Effector CD8-positive, alpha-beta T cell (primary cell): ENCODE measurements at places on chromosomes 1 and 21.

GRCh38 chr1:28045777-28046176 is 42.6 kb downstream of the EYA3 start:
- DNase-seq, result no peak

DNA sequence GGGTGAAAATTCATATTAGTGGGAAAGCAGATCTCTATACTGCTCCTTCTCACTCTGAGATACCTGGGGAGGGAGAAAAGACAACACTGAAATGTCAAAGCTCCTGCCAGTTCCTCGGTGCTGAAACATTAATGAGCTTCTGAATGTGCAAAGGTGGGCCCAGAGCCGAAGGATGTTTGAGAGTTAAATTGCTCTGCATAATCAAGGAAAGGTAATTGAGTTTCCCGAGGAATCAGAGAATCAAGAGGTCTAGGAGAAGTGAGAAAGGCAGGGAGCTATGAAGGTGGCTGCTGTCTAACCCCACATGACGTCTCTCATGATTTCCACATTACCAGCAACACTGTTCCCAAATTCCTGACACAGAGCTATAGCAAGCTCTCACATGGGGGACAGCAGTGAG is 346.7 kb downstream of the SMYD3 start:
- no peak for DNase-seq

DNA sequence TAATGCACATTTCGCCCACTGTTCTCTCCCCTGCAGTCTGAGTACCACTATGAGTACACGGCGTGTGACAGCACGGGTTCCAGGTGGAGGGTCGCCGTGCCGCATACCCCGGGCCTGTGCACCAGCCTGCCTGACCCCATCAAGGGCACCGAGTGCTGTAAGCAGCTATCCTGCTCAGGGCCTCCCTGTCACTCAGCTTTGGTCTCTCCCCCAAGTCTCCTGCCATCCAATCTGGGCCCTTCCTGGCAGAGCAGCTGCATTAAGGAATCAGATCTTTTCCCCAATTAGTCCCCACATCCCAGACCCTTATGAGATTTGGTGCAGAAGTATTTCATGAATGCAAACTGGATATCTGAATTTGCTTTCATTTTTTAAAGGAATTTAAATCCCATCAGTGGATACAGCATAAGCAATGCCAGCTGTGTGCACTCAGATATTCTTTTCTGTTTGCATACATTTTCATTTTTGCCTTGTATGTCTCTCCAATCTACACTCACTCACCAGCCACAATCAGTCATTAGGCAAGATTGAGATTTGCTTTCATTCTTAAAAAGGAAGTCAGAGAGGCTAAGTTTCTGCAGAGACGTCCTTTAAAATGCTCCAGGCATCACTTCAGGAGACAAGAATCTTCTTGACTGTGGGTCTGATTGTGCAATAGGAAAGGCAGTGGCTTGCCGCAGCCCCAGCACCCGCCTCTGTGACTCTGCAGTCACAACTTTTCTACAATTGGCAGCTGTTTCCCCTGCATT is 48.1 kb downstream of the ELAPOR1 start:
- DNase-seq, result no peak

GRCh38 chr1:246182149-246182851 is 324.8 kb downstream of the SMYD3 start:
- DNase-seq, result no peak

DNA sequence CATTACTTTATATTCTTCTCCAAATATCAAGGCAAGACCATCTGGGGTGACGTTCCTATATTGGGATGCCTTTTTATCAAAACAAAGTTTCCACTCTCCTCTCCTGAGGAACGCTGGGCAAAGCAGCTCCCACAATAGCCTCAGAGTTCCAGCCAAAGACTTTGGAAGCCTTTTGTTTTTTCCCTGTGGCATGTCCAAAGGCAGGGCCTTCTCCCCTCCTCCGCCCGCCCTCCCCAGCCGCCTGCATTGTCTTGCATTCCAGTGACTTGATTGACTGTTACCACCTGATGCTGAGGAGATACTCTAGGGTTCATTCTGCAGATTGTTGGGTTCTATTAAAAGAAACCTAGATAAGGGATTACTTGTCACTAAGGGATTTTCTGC is 43.5 kb downstream of the PROX1 start:
- no peak for DNase-seq

GRCh38 chr1:212207822-212208520 is 77.2 kb upstream of the PPP2R5A start:
- no peak for DNase-seq

DNA sequence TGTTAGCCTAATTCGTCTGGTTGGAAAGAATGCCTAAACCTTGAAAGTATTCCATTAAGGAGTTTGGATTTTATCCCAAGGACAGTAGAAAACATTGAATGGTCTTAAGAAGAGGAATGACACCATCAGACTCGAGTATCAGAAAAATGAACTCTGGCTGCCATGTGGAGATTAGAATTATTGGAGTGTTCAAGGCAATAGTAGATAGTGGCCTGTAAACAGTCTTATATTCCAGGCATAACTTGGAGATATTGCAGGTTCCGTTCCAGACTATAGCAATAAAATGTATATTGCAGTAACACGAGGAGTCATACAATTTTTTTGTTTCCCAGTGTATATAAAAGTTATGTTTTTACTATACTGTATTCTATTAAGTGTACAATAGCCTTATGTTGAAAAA is 130.9 kb downstream of the GDAP2 start:
- no peak for DNase-seq

DNA sequence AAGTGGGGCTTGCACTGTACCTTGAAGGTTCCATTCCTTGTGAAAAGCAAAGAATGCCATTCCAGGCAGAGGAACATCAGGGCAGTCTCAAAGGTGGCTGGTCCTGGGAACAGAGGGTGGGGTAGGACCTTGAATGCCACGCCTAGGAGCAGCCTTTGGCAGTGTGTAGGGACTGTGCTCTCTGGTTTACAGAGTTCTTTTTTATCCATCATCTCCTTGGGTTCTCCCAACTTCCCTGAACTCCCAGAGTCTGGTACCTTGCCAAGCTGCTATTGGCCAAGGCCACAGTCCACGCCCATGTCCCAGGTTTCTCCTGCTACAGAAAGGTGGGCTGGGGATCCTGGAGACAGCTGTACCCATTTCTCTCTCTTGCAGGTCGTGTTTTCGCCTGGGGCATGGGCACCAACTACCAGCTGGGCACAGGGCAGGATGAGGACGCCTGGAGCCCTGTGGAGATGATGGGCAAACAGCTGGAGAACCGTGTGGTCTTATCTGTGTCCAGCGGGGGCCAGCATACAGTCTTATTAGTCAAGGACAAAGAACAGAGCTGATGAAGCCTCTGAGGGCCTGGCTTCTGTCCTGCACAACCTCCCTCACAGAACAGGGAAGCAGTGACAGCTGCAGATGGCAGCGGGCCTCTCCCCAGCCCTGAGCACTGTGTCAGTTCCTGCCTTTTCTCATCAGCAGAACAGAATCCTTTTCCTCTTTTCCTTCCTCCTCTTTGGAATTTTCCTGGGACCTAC is 15.3 kb upstream of the TRNAU1AP start:
- no peak for DNase-seq

DNA sequence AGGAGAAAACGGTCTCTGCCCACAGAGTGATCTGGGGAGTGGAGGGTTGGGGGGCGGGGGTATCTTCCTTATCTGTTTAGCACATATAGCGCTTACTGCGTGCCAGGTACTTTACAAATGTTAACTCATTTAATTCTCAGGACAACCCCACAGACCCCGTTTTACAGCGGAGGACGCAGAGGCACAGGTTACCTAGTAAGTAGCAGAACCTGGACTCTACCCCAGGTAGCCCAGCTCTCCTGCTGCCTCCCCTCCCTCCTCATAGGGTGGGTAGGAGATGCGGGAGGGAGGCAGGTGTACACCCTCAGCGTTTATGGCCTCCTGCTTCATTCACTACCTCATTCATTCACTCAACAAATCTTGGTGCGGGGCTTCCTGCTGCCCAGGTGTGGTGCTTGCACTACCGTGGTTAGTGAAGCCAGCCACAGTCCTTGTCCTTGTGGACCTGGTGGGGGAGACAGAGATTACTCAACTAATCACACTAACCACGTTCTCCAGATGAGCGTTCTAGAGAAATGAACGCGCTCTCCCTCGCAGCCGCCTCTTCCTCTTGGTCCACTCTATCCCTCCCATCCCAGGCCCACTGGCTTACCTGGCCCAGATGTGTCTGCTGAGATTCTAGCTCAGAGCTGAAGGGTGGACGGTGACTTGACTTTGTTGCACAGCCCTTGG is 102.0 kb downstream of the IER5 start:
- no peak for DNase-seq

- no peak for DNase-seq
These were observed 389.7 kb downstream of the NTNG1 start for GRCh38 chr1:107530543-107530942.

DNA sequence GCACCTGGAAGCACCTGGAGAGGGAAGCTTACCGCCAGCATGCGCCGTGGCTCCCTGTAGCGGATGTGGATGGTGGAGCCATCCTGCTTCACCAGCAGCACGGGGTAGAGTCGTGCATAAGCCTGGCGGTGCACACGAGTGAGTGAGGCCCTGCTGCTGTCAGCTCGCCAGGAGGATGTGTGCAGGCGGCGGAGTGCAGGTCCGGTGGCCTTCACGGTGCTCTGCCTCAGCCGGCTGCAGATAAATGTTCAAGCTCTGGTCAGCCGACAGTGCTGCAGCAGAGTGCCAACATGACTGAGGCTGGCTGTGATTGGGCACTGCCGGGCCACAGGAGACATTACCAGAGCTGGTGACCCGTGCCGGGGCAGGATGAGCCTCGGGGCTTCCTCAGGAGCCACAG is 1.5 kb downstream of the MRPL55 start:
- no peak for DNase-seq

GRCh38 chr1:64766429-64766828 is 21.6 kb downstream of the RAVER2 start:
- DNase-seq, result no peak

DNA sequence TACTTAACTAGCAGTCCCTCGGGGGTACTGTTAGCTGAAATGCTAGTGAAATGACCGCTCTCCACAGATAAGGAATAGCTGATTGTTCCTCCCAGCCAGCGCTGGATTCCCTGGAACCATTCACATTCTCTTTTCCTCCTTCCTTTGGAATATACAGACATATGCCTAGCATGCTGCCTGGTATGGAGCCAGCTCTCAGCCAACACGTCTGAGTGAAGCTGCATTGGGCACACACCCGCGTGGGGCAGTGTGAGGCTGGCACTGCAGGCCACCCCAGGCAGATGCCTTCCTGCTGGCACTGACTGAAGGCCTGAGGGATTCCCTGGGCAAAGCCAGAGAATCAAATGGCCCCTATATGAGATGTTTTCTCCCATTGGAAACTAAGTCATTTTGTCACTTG is 66.7 kb downstream of the TLR5 start:
- DNase-seq, result no peak

DNA sequence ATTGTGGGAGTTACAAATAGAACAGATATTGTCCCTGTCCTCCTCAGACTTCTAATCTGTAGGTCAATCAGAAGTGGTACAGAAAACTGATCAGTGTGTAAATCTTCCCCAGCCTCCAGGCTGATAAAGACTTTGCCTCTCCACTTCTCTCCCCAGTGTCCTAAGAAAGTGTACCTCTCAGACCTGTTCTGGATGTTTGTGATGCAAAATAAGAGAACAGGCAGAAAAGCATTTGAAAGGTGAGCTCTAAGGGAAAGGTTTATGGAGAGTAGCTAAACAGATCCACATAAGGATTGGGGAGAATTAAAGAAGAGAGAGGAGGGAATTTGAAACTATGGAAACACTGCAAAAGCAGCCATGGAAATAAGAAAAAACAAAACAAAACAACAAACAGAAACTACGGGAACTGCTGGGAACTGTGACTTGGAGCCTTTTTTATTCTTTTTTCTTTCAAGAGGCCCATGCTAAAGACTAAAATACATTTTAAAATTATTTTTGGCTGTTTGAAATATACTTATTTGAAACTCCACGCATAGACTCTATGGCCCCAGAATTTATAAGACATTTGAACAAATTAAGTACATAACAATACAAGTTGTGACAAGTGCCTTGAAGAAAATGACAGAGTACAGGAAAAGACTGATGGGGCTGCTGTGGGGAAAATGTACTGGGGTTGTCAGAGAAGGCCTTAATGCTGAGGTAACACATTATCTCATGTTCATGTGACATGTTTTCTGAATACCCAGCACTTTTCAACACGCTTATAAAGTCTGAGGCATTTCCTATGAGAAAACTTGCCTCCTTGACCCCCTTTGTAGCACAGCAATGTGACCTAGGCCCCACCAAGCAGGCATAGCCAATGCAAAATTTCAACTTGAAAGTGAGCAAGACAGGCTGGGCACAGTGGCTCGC is 51.2 kb downstream of the TRAF5 start:
- DNase-seq, result no peak

GRCh38 chr1:8494681-8495080 is 176.8 kb downstream of the SLC45A1 start:
- DNase-seq, result no peak

DNA sequence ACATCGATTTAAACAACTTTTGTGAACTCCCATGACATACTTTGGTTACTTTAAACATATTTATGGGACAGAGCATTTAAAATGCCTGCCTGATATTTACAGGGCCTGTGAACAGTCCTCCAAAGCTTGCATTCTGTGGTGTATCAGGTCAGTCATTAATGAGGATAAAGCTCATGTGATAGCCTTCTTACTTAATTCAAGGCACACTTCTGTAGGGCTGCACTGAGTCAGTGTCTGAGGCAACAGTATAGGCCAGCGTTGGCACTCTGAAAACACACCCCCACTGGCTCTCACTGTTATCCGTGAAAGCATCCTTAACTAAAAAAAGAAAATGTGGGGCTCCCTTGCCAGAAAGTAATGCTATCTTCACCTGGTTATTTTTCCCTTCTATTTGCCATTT is 200.0 kb downstream of the NFIA start:
- no peak for DNase-seq

GRCh38 chr1:31694069-31694963 is 9.5 kb downstream of the COL16A1 start:
- DNase-seq, result no peak
